Ascending aorta (tissue), 2 donors: ENCODE measurements at places on chromosomes 2 and 18.

DNA sequence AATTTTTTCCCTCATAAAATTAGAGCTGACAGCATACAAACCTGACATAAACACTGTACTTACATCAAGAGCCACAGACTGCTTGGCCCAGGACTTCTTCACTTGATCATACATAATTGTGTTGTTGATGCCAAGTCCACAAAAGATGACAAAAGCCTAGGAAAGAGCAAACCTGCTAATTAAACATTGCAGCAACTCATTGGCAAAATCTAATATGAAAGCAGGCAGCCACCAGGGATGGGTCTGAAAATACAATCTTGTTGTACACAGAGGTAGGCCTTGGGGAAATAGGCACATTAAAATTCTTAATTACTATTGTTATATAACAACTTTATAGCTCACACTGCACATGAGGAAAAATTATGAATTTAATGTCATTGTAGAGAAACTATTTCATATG, 255.8 kb downstream of the PDE11A start:
- no peak for DNase-seq

DNA sequence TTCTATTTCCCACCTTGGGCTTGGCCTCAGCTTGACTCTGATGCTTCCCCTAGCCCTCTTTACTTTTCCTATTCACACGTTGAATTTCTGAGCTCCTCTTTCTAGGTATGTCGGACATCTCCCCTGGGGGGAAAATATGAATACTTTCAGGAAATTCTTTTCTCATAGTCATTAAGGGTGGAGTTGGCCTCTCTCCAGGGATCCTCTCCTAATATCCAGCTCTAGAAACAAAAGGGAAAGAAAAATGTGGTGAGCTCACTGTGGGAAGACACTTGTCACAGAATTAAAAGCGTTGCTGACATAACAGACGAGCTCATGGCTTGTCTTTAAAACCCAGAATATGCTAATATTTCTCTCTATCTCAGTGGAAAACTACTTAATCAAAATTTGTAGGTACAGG, 132.7 kb upstream of the MEX3C start:
- no peak for DNase-seq

GRCh38 chr2:28619213-28620196, 123.6 kb downstream of the PLB1 start:
- no peak for DNase-seq

- no peak for DNase-seq
These were observed 111.7 kb upstream of the DYNAP start for GRCh38 chr18:54479365-54479764.

DNA sequence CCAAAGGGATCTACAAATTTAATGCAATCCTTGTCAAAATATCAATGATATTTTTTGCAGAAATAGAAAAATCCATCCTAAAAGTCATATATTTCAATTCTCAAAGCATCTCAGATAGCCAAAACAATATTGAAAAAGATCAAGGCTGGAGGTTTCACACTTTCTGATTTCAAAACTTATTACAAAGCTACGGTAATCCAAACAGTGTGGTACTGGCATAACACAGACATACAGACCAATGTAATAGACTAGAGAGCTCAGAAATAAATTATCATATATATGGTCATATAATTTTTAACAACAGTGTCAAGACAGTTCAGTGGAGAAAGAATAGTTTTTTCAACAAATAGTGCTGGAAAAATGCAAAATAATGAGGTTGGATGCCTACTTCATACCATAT, 40.3 kb upstream of the PROKR1 start:
- DNase-seq = no peak

GRCh38 chr18:26252411-26252810, 26.2 kb downstream of the TAF4B start:
- DNase-seq = no peak

DNA sequence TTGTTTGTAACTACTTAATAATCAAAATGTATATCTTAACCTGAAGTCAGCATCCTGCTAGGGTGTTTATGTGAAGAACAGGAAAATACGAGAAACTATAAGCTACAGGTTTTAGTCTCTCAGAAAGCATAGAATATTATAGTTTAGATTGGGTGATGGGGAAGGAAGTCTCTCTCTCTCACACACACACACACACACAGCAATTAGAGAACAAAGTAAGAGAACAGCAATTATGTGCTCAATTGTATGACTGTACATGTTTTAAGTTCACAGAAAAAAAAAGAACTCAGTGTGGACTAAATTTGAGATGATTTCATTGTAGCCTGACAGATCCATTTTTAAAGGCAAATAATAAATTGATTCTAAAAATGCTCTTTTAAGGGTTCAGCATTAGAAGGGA, 94.3 kb upstream of the ZNF516 start:
- no peak for DNase-seq

- DNase-seq = no peak
These were observed 206.2 kb downstream of the RTP5 start for GRCh38 chr2:242075696-242076095.

DNA sequence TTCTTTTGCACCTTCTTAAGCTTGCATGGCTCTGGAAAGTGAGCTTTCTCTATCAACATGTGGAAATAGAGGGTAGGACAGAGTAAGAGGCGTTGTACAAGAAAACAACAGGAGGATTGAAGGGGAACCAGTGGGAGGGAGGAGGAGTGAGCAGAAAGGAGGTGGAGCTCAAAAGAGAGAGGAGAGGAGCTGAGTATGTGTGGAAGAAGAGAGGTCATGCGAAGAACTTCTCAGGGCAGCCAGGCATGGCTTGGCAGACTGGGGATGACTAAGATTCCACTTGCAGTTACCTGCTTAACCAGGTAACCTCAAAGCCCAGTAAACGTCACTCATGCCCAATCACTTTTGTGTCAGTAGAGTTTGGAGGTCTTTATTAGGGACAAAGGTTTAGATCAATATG, 105.1 kb downstream of the BCL2L11 start:
- DNase-seq = no peak

DNA sequence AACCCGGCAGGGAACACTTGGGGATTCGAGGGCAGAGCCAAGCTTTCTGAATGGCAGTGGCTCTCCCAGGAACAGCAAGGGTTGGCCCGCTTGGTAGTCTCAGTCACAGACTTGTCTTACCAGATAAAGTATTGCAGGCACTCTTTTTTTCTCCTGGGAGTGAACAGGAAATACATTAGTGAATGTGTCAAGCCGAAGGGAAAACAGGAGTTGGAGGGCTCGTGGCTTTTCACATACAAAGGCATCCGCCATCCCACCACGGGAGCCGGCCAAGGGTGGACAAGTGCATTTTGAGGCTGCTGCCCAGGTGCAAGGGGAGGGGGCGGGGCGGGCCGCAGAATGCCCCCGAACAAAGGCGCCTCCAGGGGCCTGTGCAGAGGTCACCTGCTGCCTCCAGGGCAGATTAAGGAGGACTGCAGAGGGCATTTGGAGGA, 163.3 kb upstream of the SIX3 start:
- DNase-seq = no peak

- DNase-seq = no peak
These were observed 40.7 kb upstream of the UPP2 start for GRCh38 chr2:158060835-158061435.

- DNase-seq = no peak
These were observed 709.8 kb upstream of the FANCL start for GRCh38 chr2:58950795-58951462.

- no peak for DNase-seq
These were observed 188.0 kb upstream of the TCF4 start for GRCh38 chr18:55775972-55776371.

DNA sequence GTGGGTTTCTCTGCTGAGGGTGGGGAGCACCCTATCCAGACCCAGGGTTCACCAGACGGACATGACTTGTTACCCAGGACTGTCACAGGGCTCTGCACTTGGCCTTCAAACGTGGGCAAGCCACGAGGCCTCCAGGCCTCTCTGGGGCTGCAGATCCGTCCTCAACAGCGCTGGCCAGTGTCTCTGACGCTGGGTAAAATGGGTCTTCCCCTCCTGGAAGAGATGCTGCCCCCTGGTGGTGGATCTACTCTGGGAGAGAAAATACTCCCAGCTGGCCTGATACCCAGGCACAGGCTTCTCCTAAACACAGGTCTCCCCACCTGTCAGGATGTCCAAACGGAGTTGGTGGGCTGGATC, 3.7 kb downstream of the GPR17 start:
- peak; percentile 91 for DNase-seq

- no peak for DNase-seq
These were observed 115.0 kb downstream of the CELF4 start for GRCh38 chr18:37450434-37451132.

GRCh38 chr18:77001041-77001440, 131.5 kb downstream of the MBP start:
- no peak for DNase-seq
